T-helper 17 cell (primary cell): ENCODE measurements at places on chromosomes 5 and 9.

GRCh38 chr9:121021301-121021700 lies 28.8 kb downstream of the C5 start:
- H3K36me3 ChIP-seq, result peaks cover 5% of the 10 kb centered on the region
- DNase-seq, result no peak
- no peaks in the 10 kb centered on the region for H3K27me3 ChIP-seq
- H3K27ac ChIP-seq, result no peak overlapping the region
- no peak overlapping the region for H3K4me3 ChIP-seq

DNA sequence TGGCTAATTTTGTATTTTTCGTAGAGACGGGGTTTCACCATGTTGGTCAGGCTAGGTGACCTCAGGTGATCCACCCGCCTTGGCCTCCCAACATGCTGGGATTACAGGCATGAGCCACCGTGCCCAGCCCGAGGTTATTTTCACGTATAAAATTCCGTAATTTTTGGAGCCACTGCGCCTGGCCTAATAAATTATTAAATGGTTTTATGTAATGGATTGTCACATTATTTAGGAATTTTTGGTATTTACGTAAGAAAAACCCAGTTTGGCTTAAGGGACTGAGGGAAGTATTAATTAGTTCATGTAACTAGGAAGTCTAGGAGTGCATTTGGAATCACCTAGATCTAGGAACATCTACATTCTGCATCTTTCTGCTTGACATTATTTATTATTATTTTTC lies 8.3 kb downstream of the GLE1 start:
- H3K27me3 ChIP-seq, result no peaks in the 10 kb centered on the region
- H3K27ac ChIP-seq, result no peak overlapping the region
- H3K36me3 ChIP-seq, result peaks cover 6% of the 10 kb centered on the region
- DNase-seq, result no peak

DNA sequence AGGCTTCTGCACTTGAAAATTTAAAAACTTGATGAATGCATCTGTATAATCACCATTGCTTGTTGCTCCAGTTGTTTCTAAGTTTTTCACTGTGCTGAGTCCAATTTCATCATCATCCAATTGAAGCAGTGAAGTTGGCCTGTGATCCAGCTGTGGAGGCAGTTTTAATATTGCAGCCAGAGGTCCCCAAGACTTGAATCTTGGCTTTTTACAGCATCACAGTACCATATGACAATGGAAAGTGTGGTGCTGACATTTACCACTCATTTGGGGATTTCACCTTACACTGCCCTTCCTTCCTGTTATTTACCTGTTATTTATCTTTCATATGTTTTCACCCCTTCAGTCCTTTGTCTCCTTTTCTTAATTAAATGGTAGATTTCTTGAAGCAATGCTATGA lies 76.2 kb upstream of the SPIN1 start:
- peaks cover 21% of the 10 kb centered on the region for H3K4me1 ChIP-seq
- H3K36me3 ChIP-seq, result no peaks in the 10 kb centered on the region
- peaks cover 12% of the 10 kb centered on the region for H3K27me3 ChIP-seq
- peak overlapping the region; percentile 62 for H3K4me3 ChIP-seq

DNA sequence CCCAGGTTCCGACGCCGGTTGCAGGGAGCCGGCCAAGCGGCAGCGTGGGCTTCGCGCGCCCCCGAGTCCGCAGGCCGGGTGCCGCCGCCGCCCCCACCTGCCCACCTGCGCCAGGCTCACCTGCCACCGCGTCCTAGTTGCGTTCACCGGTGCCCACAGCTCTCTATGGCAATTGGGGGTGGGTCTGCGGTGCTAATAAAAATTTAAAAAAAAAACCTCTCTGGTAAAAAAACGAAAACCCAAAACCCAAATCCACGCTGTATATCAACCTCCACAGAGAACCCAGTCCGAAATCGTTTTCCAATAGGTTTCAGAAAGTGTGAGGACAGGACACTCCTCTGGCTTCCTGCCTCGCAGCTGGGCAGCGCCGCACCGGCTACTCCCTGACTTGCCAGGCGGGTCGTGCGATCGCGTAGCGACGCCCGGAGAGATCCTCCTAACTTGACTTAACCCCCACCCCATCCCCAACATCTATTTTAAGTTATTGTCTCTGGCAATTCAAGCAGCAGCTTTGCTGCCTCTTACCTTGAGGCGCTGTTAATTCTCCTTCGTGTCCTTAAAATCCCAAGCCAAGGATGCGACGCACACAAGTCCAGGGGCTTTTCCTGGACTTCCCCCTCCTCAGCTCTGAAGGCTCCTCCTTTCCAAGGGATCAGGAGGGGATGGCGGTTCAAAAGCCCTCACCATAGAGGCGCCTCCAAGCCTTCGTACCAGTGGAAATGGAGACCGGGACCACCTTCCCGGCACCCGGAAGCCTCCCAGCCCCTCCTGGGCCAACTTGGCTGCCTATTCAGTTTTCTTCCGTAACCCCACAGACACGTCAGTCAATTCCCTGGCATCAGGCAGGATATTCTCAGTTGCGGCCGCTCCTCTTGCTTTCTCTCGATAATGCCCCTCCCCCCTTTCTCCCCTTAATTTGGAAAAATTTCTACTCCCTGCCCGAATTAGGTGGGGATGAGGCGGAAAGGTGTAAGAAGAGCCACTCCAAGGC lies 1639.4 kb upstream of the C9orf72 start:
- peaks cover 59% of the 10 kb centered on the region for H3K27me3 ChIP-seq
- H3K36me3 ChIP-seq, result peaks cover 3% of the 10 kb centered on the region
- no peak overlapping the region for H3K27ac ChIP-seq
- DNase-seq, result no peak
- H3K4me3 ChIP-seq, result peak overlapping the region; percentile 79

DNA sequence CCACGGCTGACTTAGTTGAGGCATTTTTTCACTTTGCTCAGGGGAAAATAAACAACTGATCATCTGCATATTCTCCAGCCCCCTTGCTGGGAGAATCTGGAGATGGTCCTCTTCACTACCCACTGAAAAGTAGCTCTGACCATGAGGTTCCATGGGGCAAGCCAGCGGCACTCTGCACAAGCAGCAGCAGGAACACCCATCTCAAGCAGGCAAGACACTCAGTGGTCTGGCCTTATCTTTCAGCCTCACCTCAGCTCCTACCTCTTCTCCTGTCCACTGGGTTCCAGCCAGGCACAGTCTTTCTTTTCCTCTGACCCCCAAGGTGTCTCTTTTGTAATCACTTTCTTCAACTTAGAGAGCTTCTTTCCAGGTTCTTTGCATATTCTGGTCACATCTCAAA lies 280.8 kb upstream of the GRIA1 start:
- H3K4me3 ChIP-seq, result no peak overlapping the region
- H3K27ac ChIP-seq, result no peak overlapping the region
- no peak for DNase-seq
- H3K27me3 ChIP-seq, result no peaks in the 10 kb centered on the region

- H3K27me3 ChIP-seq, result peaks cover 8% of the 10 kb centered on the region
- H3K4me3 ChIP-seq, result no peak overlapping the region
- H3K27ac ChIP-seq, result no peak overlapping the region
These were observed 8.7 kb upstream of the MRPS2 start for GRCh38 chr9:135491764-135492163.

DNA sequence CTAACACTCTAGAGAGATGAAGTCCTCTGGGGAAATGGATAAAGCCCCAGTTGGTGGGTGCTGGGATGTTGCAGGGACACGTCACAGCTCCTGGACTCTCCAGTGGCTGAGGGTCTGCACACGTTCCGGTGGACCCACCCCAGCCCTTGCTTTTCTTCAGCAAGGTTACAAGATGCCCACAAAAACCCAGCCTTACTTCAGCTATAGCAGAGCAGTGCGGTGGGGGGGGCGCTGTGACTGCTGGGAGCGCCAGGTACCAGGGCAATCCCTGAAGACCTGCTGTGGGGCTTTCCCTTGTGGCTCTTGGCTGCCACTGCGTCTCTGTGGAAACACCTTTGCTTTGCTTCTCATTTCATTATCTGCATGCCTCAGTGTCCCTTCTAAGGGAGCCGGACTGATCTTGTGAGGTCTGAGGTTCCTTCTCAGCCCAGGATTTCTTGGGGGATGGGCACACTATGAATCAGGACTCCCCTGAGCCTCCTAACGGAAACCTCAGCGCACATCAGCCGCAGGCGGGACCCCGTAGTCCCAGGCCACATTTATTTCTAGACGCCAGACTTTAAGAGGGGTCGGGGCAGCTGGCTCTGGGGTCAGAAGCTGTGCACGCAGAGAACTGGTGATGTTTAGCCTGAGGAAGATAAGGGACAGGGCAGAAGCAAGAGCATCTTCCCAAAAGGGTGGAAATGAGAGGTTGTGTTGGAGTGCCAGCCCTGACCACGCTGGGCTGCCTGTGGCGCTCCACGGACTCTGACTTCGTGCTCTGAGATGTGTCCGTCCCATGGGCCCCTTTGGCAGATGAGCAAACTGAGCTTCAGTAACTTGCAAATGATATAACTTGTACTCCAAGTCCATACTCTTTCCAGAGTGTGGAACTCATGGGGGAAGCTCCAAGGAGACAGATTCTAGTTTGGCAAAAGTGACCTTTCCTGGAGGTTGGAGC lies 106.8 kb downstream of the WNK2 start:
- H3K4me3 ChIP-seq, result no peak overlapping the region
- H3K36me3 ChIP-seq, result peaks cover 9% of the 10 kb centered on the region
- no peak overlapping the region for H3K27ac ChIP-seq
- DNase-seq, result no peak
- peaks cover 13% of the 10 kb centered on the region for H3K4me1 ChIP-seq
